IMR-90 (cell line): ENCODE measurements at places on chromosomes 1 and 21. TPM values are rescaled to one million over a fixed set of nuclear protein-coding genes. Genes with fewer than 3 reads are reported as not detected.

LCE3D gene
- not detected in 2 replicates for total RNA-seq

F13B gene
- not detected in 2 replicates for total RNA-seq

OPRD1 gene
- total RNA-seq: under 0.01 TPM in 2 replicates

EPS8L3 gene
- total RNA-seq: not detected in 2 replicates

FMN2 gene
- 35.8 and 50.0 TPM in 2 replicates for total RNA-seq

ATAD3C gene
- total RNA-seq: not detected in 2 replicates

LRRIQ3 gene
- total RNA-seq: 1.8 and 3.1 TPM in 2 replicates

KRTAP19-3 gene
- not detected in 2 replicates for total RNA-seq

IL10 gene
- not detected in 2 replicates for total RNA-seq

DRAXIN gene
- total RNA-seq: under 0.01 TPM in 2 replicates

NFASC gene
- total RNA-seq: 0.18 and 0.28 TPM in 2 replicates

UTS2 gene
- not detected in 2 replicates for total RNA-seq

SPATA45 gene
- not detected in 2 replicates for total RNA-seq

LORICRIN gene
- total RNA-seq: not detected in 2 replicates

SPTA1 gene
- total RNA-seq: not detected in 2 replicates

HSPA13 gene
- total RNA-seq: 43.7 and 68.9 TPM in 2 replicates

CR1 gene
- total RNA-seq: not detected in 2 replicates

C1orf94 gene
- not detected in 2 replicates for total RNA-seq

OR10J1 gene
- not detected in 2 replicates for total RNA-seq

DIRAS3 gene
- total RNA-seq: 8.3 and 8.6 TPM in 2 replicates

RPTN gene
- total RNA-seq: not detected in 2 replicates

ABCD3 gene
- 32.6 and 66.4 TPM in 2 replicates for total RNA-seq

SELE gene
- total RNA-seq: not detected in 2 replicates

CACNA1E gene
- not detected in 2 replicates for total RNA-seq
